ENCODE measurements at places on chromosomes 1 and 21. TPM values are rescaled to one million over a fixed set of nuclear protein-coding genes. Genes with fewer than 3 reads are reported as not detected.

Gene AMY1C
- total RNA-seq: not detected

Gene OR2T2
- not detected for total RNA-seq

Gene ADAMTSL4
- 1.2 TPM for total RNA-seq

Gene LIPI
- not detected for total RNA-seq

Gene TTC24
- not detected for total RNA-seq

Gene ARHGAP30
- total RNA-seq: not detected

Gene SPAG17
- total RNA-seq: not detected

Gene LRRC3
- total RNA-seq: not detected

Gene MSH4
- total RNA-seq: not detected

Gene TXNDC12
- total RNA-seq: 116 TPM

Measured in M059J (cell line).